Spleen (tissue), 13 donors: ENCODE measurements at places on chromosomes 6 and 20. TPM values are rescaled to one million over a fixed set of nuclear protein-coding genes. Genes with fewer than 3 reads are reported as not detected.
A peak's percentile ranks its signal among the peaks of the same experiment; 100 is the strongest.

GRCh38 chr6:75199889-75200288, 6.0 kb downstream of the COL12A1 start:
- peaks cover 21% of the 10 kb centered on the region for H3K27me3 ChIP-seq
- peaks cover 2% of the 10 kb centered on the region for H3K4me1 ChIP-seq
- H3K36me3 ChIP-seq, result no peaks in the 10 kb centered on the region
- H3K4me3 ChIP-seq, result no peak overlapping the region

DNA sequence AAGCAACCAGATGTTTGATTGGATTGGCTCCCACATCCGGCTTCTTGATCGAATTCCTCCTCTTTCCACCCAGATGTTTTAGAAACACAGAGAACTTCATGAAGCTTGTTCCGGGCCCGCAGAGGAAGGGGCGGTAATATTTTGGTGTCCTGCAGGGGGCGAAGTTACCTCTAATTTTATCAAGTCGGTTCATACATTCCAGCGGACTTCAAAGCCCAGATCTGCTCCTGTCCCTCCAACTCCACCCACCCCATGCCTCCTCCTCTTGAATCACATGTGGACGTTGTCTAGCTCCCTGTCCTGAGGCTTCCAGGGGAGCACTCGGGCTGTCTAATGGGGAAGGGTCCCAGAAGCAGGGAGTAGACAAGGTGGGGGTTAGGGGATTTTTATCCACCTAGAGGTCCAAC, 2.9 kb upstream of the BMP6 start:
- peaks cover 23% of the 10 kb centered on the region for H3K27me3 ChIP-seq
- no peak overlapping the region for H3K4me3 ChIP-seq
- no peak overlapping the region for H3K27ac ChIP-seq
- DNase-seq, result peak; percentile 86
- H3K4me1 ChIP-seq, result peaks cover 20% of the 10 kb centered on the region

Gene RBM38
- 61.6 TPM for total RNA-seq

GRCh38 chr6:45458672-45459071, 80.9 kb upstream of the SUPT3H start:
- no peaks in the 10 kb centered on the region for H3K36me3 ChIP-seq
- no peaks in the 10 kb centered on the region for H3K27me3 ChIP-seq
- H3K4me3 ChIP-seq, result no peak overlapping the region
- no peak overlapping the region for H3K27ac ChIP-seq
- peaks cover 9% of the 10 kb centered on the region for H3K4me1 ChIP-seq

Gene SRMS
- total RNA-seq, result 1.5 TPM

DNA sequence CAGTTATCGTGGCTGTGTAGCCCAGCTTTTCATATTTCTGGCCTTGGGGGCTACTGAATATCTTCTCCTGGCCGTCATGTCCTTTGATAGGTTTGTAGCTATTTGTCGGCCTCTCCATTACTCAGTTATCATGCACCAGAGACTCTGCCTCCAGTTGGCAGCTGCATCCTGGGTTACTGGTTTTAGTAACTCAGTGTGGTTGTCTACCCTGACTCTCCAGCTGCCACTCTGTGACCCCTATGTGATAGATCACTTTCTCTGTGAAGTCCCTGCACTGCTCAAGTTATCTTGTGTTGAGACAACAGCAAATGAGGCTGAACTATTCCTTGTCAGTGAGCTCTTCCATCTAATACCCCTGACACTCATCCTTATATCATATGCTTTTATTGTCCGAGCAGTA, 475 bp downstream of the OR2B6 start:
- no peak for DNase-seq
- no peak overlapping the region for H3K4me3 ChIP-seq
- H3K27ac ChIP-seq, result no peak overlapping the region
- H3K4me1 ChIP-seq, result no peaks in the 10 kb centered on the region

Gene THBD
- 67.9 TPM for total RNA-seq

DNA sequence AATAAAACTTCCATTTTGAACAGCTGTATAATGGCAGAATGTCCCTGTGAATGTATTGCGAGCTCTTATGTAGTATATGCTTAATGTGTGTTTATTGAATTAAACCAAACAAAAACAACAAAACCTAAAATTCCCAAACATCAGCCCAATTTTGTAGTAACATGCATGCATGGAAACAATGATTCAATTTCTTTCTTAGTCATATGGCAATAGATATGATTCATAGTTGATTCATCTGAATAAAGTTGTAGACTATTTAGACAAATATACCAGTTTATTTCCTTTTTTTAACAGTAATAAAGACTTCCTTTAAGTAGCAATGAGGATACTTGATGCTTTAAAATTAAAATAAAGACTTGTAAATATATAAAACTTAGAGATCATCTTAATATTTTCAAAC, 670.6 kb downstream of the CD109 start:
- H3K36me3 ChIP-seq, result no peaks in the 10 kb centered on the region
- no peak for DNase-seq
- H3K4me1 ChIP-seq, result no peaks in the 10 kb centered on the region
- no peaks in the 10 kb centered on the region for H3K27me3 ChIP-seq

DNA sequence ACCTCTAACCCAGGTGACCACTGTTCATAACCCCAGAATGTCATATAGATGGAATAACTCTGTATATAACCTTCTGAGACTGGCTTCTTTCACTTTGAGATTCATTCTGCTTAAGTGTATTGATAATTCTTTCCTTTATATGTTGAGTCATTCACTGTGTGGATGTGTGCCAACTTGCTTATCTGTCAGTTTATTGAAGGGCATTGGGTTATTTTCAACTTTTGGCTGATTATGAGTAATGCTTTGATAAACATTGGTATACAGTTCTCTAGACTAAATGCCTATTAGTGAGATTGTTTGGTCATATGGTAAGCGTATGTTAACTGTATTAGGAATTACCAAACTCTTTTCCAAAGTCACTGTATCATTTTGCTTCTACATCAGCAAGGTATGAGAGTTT, 453.4 kb upstream of the SPTLC3 start:
- DNase-seq, result no peak
- no peaks in the 10 kb centered on the region for H3K27me3 ChIP-seq
- no peaks in the 10 kb centered on the region for H3K36me3 ChIP-seq

Gene SIGLEC1
- 8.4 TPM for total RNA-seq

Gene TAAR1
- 0.37 TPM for total RNA-seq

GRCh38 chr6:138987080-138987642, 892 bp downstream of the REPS1 start:
- H3K4me1 ChIP-seq, result peaks cover 29% of the 10 kb centered on the region
- no peaks in the 10 kb centered on the region for H3K36me3 ChIP-seq
- peak; percentile 91 for DNase-seq
- peak overlapping the region; percentile 95 for H3K27ac ChIP-seq
- no peaks in the 10 kb centered on the region for H3K27me3 ChIP-seq
- H3K4me3 ChIP-seq, result peak overlapping the region; percentile 73

DNA sequence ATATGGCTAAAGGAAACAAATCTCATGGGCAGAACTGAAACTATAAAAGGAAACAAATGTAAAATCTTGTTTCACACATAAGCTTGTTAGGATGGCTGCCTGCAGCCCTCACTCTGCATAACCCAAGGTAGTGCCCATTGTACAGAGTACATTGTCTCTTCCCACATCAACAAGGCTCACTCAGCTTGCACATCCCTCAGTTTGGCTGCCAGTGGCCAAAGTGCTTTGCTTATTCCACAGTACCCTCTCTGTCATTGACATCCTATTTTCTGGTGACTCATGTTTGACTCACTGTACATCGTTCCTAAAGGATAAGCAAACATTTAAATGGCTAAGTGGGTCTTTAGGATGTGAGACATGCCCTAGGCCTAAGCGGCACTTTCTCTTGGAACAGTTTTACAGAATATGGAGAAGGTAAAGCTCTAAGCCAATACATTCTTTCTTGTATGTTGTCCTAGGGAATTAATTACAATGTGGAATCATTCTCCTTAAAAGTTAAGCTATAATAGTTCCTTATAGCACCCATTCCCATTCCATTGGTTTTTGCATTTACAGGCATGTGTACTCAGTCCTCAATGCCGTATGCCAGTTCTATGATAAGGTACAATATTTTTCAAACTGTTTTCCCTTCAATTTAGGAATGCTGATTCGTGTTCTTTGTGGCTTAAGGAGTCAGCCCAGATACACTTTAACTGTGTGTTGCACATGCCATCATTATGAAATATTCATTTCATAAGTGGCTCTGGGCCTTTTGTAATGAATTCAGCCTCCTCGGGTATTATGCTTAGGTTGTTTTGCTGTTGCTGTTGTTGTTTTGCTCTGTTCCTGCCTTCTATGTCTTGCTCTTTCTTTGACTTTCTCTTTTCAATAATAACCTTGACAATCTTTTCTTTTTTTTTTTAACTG, 5.5 kb downstream of the ANKEF1 start:
- H3K27ac ChIP-seq, result no peak overlapping the region
- DNase-seq, result no peak
- H3K4me1 ChIP-seq, result no peaks in the 10 kb centered on the region
- H3K36me3 ChIP-seq, result peaks cover 17% of the 10 kb centered on the region
- H3K27me3 ChIP-seq, result no peaks in the 10 kb centered on the region

DNA sequence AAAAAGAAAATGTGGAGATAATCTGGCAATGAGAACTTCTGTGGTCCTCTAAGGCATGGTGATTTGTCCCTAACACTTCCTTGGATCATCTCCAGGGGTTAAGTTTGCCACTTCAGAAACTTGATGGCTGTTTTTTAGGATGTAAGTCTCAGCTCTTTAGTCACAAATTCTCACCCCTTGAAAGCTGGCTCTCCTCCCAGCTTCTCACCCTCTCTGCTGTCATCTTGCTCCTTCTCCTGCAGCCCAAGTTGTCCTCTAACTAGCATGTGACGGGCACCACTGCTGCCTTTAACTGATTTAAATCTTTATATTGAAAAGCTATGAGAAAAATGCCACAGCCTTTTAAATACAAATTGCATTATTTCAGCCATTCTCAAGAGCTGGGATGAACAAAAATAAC, 107.8 kb downstream of the MAP3K5 start:
- no peak overlapping the region for H3K4me3 ChIP-seq
- H3K27me3 ChIP-seq, result no peaks in the 10 kb centered on the region
- DNase-seq, result no peak
- no peaks in the 10 kb centered on the region for H3K36me3 ChIP-seq

DNA sequence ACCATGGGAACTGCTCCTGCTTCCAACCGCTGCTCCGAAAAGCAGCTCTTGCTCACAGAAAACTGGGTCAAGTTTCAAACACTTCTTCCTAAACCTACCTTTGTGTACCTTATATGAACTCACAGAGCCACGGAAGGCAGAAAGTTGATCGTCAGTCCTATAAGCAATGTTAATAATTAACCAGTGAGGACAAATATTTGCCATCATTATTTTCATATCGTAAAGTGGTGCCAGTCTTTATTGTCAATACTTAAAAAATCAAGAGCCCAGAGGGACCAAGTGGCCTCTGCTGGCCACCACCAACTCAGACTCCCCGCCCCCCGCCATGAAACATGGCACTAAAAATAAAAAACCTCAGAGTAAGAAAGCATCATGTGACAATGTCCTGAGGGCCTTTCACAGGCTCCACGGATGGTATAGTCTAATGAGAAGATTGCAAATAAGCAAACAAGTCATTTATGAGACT, 9.1 kb upstream of the PBOV1 start:
- no peaks in the 10 kb centered on the region for H3K4me1 ChIP-seq
- no peaks in the 10 kb centered on the region for H3K36me3 ChIP-seq
- H3K4me3 ChIP-seq, result no peak overlapping the region
- H3K27ac ChIP-seq, result no peak overlapping the region
